ENCODE measurements at places on chromosomes 11 and 22.
A peak's percentile ranks its signal among the peaks of the same experiment; 100 is the strongest.

DNA sequence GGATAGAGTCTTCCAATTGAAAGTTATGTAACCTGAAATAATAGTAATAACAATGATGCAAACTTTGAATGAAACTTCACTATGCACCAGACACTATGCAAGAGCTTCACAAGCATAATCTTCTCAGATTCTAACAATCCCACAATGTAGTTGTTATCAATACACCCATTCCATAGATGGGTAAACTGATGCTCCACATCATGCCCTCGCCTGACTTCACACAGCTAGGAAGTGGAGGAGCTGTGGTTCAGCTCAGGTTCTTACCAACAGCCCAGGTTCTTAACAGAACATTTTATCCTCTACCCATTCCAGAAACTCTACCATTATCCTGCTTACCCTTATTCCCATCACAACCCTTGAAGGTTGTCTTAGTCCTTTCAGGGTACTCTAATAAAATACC lies 50.4 kb upstream of the HMGXB4 start:
- no peak for DNase-seq

DNA sequence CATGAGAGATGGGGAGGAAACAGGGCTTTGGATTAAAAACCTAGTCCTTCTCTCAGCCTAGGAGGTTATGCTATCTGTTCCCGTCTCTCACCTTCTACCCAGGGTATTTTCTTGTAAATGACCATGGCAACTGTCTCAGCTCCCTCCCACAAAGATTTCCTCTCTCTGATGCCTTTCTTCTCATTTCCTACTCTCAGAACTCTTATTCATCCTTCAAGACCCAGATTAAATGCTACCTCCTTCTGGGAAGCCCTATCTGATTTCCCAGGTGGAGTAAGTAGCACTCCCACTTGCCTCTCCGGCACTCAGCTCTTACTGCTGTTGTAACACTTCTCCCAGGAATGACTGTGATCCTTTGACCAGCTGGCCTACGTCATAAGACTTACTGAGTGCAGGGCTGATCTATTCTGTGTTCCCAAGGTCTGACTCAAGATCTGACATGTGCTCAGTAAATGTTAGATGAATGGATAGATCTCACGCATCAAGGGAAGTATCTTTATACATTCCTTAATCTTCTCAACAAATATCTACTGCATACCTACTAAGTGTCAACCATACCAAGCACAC lies 175.0 kb downstream of the TENM4 start:
- DNase-seq = no peak

DNA sequence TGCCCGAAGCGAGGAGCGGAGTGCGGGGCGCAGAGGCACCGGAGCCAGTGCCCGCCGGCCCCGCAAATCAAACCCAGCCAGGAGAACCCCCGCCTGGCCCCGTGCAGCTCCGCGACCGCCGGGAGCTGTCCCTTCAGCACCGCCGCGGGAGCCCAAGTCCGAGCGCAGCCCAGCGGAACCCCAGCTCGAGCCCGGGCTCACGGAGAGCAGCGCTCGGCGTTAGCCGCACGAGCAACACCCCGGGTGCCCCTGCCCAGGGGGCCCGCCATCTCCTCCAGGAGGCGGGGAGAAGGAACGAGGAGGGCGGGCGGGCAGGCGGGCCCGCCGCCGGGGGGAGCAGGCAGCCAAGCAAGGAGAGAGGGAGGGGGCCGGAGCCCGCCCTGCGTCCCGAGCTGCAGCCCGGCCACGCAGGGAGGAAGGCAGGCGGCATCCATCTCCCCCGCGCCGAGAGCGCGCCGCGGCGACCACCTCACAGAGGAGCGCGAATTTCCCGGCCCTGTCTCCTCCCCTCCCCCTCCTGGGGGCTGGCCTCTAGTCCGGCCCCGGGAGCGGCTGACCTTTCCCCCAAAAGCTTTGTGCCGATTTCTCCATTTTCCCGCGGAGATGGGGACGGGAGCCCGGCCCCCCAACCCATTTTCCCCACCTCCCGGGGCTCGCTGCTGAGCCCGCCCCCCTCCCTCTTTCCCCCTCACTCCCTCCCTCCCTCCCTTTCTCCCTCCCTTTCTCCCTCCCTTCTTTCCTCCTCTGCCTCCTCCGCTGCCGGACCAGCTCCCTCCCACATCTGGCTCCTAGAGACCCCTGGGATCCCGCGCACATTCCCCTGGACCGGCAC lies 621 bp downstream of the KCNC1 start:
- DNase-seq = peak; percentile 19

DNA sequence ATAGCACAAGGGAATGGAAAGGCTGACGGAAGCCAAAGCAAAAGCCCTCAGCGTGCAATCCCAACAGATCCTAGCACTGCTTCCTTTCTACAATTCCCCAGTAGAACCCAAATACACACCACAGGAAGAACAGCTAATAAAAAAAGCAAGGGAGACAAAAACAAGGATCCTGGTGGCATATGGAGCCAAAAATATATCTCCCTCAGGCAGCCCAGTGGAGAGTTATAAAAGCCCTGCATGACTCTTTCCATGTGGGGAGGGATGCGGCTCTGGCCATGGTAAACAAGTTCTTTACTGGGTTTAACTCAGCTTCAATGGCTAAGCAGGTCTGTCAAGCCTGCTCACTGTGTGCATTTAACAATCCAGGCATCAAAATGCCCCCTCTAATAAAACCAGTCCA lies 88.1 kb downstream of the PIWIL4 start:
- DNase-seq = no peak

GRCh38 chr22:27800250-27801201 lies 1.0 kb downstream of the MN1 start:
- DNase-seq = no peak

GRCh38 chr11:27716835-27717234 lies 16.6 kb upstream of the BDNF start:
- DNase-seq = no peak

DNA sequence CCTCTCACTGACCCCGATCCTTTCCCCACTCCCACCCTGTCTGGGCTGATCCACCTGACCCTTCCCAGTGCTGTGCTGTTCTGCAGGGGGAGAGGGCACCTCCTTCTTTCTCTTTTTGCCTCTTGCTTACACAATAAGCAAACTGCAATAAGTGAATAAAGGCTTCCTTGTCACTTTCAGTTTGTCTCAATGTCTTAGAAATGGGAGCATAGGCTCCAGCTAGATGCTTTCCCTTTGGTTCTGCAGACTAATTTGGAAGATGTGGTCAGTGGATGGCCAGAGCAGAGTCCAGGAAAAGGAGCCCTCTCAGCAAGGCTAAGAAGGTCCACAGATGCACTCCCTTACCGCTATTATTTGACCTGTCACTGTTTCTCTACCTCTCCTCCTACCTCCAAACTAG lies 9.4 kb downstream of the OR8B12 start:
- DNase-seq = no peak

- no peak for DNase-seq
Measured at GRCh38 chr22:44259366-44260215, 53.2 kb downstream of the SHISAL1 start.

DNA sequence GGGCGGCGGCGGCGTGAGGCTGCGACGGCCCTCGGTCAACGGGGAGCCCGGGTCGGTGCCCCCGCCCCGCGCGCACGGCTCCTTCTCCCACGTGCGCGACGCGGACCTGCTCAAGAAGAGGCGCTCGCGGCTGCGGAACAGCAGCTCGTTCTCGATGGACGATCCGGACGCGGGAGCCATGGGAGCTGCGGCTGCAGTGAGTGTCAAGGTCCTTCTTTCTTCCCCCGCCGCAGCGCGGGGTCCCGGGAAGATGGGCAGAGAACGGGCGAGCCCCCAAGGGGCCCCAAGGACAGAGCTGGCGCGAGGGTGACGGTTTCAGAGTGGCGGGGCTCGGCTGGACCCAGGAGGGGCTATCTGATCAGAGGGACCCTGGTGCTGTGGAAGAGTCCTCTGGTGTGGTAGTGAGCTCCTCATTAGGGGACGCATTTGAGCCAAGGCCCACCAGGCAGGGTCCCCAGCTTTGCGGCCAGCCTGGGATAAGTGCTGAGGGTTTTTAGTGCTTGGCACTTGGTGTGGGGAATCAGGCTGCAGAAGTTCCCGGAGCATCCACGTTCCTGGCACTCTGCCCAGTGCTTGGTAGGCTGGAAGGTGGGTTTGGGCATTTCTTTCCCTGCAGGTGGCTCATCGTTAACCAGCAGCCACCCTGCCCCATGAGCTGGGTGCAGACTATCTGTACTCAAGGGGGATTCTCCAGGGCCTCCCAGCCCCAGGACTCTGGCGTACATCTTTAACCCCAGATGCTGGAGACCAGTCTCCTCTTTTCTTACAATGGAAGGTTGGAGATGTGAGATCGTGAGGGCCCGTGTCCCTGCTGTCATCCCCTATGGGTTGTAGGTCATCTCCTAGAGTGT lies 9.8 kb downstream of the EHBP1L1 start:
- no peak for DNase-seq

DNA sequence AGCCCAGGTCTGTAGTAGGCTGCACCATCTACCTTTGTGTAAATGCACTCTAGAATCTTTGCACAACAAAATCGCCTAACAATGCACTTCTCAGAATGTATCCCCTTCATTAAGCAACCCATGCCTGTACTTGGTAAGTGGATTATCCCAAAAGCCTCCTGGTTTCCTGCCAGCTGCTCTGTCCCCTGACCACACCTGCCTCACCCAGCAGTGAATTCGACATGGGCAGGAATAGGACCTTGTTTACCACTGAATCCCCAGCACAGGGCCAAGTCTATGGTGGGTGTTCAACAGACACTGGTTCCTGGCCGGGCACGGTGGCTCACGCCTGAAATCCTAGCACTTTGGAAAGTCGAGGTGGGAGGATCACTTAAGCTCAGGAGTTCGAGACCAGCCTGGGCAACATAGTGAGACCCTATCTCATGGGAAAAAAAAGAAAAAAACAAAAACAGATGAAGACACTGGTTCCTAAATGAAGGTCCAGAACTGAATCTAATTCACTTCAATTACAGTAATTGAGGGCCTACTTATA lies 5.1 kb upstream of the SYCE3 start:
- DNase-seq = no peak

GRCh38 chr11:7275133-7275532 lies 23.4 kb downstream of the SYT9 start:
- no peak for DNase-seq

- no peak for DNase-seq
Measured at GRCh38 chr22:18082467-18082866, 4.7 kb downstream of the PEX26 start.

DNA sequence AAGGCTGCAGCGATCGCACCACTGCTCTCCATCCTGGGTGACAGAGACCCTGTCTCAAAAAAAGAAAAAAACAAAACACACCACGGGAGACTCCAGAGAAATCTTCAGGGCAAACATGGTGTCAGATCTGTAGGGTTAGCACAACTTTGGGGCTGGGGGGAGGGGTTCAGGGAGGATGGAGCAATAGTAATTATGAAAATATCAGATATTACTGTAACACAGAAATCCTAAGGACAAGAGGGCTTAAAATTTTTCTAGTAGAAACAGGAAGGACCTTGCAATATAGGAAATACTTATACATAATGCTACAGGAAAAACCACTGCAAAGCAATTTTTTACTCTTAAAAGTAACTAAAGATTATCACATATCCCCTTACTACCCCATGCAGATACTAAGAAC lies 13.8 kb downstream of the EIF4ENIF1 start:
- DNase-seq = no peak

DNA sequence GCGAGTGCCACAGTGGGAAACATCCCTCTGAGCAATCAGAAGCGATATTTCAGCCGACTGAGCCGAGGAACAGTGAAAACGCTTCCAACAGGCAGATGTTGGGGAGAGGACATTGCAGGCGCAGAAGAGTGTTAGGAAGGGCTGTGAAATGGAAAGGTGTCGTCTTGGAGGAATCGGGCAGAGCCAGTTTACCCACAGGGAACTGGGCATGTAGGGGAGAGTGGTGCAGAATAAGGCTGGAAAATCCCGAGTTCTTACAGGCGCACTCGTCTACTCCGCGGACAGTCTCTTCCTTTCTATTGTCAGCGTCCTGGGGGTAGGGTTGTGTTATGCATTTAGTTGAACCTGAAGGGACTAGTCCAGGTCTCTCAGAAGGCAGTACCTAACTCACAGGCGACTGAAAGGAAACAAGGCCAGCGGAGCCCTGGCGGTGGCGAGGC lies 1.1 kb upstream of the APLP2 start:
- peak; percentile 54 for DNase-seq

- no peak for DNase-seq
Measured at GRCh38 chr22:29055192-29055830, 6.3 kb downstream of the C22orf31 start.

- no peak for DNase-seq
Measured at GRCh38 chr11:108221371-108221770, 1.1 kb downstream of the NPAT start.

GRCh38 chr11:116994195-116994594 lies 104.0 kb downstream of the SIK3 start:
- DNase-seq = no peak

DNA sequence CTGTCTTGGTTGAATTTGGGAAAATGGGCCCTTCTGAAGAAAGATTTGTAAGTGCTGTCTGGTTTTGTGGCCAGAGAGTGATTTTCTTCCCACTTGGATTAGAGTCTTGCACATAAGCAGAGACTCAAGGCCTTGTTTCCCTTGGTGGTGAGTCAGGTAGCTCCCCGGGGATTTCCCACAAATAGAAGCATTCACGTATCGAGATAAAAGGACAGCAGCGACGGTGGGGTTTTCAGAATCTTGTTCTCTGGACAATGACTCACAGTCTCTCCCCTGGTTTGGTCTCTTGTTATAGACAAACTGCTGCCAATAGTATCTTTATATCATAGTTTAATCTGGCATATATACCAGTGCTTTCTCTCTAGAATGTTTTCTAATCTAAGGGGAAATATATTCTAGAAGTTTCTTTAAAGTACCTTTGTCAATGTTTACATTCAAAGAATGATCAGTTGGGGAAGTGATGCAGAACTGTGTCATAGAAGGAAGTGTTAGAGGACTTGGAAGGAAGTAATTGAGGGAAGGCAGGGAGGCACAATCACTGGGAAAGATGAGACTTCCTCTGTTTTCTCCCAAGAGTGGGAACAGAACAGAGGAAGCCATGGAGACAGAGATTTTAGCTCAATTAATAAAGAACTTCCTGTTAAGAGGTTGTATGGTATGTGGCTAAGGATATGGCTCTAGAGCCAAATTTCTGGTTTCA lies 18.1 kb downstream of the POLA2 start:
- DNase-seq = no peak

DNA sequence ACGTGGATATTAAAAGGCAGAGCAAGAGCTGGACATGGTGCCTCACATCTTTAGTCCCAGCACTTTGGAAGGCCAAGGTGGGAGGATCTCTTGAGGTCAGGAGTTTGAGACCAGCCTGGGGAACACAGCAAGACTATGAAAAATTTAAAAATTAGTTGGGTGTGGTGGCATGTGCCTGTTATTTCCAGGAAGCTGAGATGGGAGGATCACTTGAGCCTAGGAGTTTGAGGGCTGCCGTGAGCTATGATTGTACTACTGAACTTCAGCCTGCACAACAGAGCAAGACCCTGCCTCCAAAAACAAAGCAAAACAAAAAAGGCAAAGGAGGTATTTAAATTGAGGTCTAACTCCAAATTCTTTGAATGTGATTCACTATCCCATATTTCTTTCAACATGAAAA lies 23.5 kb downstream of the RDX start:
- DNase-seq = no peak

GRCh38 chr11:30365793-30366517 lies 43.1 kb downstream of the ARL14EP start:
- DNase-seq = no peak

GRCh38 chr11:116412118-116412889 lies 360.5 kb downstream of the BUD13 start:
- no peak for DNase-seq
